ENCODE measurements at places on chromosomes 1 and 21. TPM values are rescaled to one million over a fixed set of nuclear protein-coding genes. Genes with fewer than 3 reads are reported as not detected.
A peak's percentile ranks its signal among the peaks of the same experiment; 100 is the strongest.

GRCh38 chr1:25615563-25616094 lies 962 bp upstream of the MAN1C1 start:
- DNase-seq, result no peak

DNA sequence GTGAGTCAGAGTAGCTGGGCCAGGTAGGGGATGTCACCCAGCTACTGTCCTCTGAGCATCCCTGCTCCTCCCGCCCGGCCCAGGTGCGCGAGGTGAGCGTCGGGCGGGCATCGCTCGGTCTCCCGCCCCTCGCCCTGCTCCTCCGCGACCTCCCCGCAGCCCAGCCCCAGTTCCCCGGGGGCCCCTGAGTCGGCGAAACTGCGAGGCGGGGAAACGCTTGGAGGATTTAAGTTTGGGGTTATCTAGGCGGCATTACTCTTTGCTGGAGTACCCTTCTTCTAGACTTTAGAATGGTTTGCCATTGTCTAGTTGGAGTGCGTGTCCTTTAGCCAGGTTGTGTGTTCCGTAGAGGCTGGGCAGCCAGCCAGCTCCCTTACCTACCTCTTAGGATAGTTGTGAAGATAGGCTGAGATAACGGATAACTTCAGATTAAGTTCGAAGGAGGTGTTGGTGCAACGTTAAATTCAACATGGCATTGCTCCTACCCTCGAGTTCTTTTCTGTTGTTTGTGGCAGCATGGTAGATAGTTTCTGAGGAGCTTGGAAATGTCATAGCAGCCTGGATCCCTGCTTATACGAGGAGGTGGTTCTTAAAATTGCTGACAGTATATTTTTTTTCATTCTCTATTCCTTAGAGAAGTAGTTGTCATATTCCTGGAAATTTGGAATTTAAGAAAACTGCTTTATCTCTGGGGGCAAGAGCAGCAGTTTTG lies 697 bp downstream of the AGO3 start:
- DNase-seq, result peak; percentile 19

- DNase-seq, result peak; percentile 66
Measured at GRCh38 chr1:44786138-44786840, 1.7 kb downstream of the BEST4 start.

DNA sequence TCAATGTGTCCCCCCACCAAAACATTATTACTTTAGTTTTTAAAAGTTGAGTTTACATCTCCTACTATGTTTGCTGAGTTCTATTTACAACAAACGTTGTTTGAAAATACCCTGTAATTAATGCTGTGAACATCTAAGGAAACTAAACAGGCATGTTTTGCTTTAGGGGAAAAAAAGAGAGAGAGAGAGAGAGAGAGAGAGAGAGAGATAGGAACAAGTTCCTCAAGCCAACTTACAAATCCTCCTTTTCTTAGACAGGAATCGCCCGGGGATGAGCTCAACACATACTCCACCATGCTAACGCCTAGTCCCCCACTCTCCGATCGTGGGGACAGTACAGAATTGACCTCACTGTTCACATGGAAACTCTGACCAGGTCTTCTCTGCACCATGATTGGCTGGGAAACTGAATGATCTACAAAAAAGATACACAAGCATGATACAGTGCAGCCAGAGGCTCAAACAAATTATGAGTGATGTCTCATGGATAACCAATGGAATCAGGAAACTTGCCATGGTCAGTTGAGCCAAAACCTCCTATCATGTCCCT lies 59.8 kb downstream of the PUM1 start:
- DNase-seq, result no peak

DNA sequence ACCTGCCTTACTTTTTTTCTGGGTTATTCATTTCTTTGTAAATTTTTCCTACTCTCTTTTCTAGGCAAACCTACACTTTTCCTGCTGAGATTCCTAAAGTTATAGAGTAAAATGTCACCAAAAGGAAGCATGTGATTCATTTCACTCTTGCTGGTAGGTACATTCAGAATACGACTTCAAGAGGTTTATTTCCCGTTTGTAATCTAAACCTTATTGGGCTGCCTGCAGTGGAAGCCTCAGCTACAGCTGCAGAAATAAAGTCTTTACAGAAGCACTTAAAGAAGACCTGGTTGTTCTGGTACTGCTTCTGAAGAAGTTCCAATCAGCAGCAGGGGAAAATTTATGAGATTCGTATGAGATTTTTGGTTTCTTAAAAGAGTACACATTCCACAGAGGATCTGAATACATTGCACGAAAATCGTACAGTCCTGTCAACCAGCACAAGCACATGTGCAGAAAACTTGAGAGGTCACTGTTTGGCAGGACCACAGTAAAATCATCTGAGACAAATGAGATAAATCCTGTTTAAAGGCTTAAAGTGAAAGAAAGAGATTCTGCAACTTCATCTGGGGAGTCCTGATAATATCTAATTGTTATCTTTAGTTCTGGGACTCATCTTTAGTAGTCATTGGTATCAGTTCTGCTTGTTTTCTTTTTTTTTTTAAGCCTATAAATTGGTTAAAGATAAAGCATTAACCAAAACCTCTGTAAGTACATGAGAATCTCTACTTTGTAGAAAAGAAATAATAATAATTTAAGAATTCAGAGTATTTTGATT lies 109.9 kb upstream of the ADGRL2 start:
- DNase-seq, result no peak

DNA sequence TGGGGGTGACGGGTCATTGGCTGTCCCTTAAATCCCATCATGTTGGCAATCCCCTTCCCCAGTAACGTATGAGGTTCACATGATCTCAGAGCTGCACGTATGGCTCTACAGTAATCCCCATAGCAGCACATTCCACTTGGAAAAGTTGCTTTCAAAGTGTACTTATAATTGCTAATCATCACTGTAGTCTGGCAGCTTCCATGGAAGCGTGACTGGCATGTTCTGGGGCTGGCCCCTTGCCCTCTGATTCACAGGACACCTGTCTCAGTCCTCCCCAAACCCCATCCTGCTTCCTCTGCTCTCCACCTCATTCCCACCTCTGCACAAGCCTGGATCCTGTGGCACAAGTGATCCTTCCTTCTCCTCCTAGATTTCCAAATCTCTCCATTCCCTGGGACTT lies 102.2 kb downstream of the TSEN15 start:
- DNase-seq, result no peak

The RNU1-2 gene
- total RNA-seq, result under 0.01 TPM

- no peak for DNase-seq
Measured at GRCh38 chr1:48329486-48329885, 107.0 kb downstream of the SLC5A9 start.

DNA sequence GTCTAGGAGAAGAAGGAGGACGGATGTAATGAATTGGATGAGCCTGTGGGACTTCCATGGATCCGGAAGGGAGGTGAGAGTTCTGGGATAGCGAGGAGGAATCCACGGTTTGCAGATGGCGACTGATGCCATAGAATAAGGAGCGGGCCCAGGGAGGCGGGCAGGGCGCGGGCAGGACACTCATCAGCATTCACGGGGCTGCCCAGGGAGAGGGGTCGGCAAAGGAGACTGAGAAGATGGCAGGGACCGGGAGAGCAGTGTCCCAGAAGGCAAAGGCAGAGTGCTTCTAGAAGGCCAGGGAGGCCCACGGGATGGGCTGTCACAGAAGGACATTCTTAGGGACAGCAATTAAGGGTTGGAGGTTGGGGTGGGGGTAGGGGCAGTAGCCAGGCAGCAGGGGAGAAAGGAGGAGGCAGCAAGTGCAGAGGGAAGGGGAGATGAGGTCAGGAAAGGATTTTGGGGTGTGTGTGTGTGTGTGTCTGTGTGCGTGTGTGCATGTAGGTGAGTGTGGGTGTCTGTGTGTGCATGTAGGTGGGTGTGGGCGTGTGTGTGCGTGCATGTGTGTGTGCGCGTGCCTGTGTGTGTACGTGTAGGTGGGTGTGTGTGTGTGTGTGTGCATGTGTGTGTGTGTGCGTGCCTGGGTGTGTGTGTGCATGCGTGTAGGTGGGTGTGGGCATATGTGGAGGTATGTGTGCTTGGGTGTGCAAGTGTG lies 1.1 kb upstream of the COL8A2 start:
- DNase-seq, result no peak

The MKNK1 gene
- total RNA-seq, result 23.7 TPM

DNA sequence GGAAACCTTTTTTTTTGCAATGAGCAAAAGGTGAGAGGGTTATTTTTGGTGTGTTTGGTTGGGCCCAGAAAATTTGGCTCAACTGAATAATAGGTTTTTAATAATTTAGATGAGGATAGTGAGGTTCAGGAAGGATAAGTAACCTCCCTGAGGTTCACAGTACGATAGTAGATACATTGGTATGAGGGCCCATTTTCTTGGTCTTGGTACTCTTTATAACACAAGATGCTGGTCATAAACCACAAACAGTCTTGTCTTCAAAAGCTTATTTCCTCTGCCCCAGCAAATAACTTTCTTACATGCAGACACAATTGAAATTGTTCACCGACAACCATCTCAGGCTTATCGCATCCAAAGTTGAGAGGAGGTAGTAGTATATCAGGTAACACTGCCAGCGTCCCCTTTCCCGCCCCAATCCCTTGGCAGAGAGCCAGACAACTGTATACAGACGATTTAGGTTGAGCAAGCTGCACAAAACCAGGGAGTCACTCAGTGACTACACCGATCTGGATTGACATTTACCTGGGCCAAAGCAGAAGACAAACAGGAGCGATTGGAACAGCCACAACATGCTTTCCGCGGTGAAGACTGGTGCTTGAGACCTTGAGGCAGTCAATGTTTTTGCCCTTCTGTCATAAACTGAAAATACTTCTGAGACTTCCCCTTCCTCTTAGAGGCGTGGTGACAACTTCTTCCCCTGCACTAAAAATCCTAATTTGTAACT lies at the start of gene SLAMF6:
Gene SLAMF6, minus strand, starts transcription at position 634 of the 724 bp plus-strand sequence. Its CDS starts 63 bp downstream, at position 571.
- DNase-seq, result no peak

Measured in gastrocnemius medialis (tissue), 4 donors.